ENCODE measurements at places on chromosomes 16 and 17.

- peak; percentile 93 for DNase-seq
Measured at GRCh38 chr16:66007717-66008116, 358.8 kb upstream of the CDH5 start.

DNA sequence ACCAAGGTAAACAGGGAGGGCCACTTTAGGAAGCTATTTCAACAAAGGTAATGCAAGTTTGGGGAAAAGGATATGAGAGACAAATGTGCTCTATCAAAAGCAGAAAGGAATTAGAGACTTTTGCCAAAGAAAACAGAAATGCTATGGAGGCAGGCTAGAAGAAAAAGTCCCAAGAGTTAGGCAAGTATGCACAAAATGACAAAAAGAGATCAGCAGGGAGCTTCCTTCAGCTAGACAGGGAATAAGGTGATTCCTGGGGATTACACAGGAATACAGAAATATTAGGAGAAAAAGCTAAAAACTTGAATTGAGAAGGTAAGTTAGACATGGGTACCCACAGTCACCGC is 2.4 kb downstream of the FXR2 start:
- DNase-seq = no peak

DNA sequence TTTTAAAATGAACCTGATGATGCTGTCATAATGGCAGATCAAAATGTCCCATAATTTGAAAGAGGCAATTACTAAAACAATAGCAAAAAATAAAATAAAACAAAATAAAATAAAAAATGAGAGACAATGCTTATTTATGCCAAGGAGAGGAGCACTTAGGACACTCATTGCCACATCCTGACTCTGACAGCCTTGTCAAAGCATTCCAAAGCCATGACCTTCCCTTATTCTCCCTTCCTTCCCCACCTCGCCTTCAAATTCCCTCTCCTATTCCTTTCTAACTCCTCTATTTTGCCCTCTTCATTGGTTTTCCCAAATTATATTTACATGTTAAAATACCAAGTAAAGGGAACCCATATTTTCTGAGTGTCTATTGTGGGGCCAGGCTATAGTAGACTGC is 220.0 kb downstream of the CDH13 start:
- no peak for DNase-seq

DNA sequence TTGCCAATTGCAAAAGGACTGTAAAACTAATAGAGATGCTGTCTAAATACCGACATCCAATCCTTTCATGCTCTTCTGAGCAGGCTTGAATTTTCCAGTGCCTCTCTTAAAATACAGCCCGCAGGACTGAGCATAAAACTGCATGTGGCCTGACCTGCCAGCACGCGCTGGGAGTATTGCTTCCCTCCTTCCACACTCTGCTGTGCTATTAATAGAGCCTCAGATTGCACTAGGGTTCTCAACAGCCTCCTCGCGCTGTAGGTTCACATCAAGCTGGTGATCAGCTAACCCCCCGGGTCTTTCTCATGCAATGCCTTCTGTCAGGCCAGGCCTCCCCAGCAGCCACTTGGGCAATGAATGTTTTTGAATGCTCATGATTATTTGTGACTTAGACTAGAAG is 14.2 kb upstream of the MSI2 start:
- no peak for DNase-seq

DNA sequence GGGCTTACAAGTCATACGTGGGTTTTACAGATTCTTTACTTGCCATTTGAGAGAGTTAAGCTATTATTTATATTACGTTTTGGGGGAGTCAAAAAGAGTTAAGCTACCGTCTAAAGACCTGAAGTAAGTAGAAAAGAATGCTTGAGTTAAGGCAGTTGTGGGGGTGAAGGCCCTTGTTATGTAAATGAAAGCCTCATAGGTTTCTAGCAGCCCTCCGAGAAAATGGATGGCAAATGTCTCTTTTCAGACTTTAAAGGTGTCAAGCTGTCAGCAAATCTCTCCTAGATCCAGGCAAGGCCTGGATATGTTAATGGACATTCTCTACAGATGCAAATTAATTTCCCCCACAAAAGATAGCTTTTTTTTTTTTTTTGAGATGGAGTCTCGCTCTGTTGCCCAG is 7.2 kb upstream of the EIF4A3 start:
- DNase-seq = no peak

DNA sequence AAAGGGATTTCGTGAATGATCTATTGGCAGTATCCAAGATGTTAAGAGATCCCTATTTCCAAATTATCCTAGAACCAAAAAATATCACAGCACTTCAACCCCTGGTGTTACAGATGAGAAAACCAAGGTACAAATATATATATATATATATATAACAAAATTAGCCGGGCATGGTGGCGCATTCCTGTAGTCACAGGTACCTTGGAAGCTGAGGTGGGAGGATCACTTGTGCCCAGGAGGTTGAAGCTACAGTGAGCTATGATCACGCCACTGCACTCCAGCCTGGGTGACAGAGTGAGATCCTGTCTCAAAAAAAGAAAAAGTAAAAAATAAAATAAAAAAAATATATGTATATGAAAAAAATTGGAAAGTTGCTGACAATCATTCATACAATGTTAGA is 637 bp upstream of the CLN3 start:
- no peak for DNase-seq

DNA sequence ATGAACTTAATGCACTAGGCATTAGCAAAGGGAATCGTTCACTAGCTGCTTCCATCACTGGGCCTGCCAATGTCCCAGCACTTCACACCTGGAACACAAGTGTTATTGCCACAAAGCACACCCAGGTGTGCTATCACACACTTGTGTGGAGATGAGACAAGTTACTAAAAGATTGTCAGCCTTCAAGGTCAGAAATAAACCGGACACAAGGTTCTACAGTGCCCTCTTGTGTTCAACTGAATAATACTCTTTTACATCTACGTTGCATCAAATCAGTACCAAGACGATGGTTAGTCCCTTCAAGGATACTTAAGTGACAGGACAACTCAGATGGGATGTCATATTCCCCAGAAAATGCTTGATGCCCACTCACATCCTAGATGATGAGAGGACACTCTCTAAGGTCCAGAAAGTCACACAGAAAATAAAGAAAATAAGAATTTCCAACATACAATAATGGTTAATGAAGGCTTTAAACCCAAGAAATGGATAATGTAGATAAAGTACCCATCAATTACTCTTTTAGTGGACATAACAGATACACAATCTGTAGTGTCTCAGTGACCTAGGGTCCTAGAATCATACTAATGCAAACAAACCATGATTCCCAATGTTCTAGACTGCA is 16.4 kb upstream of the GLG1 start:
- peak; percentile 68 for DNase-seq

GRCh38 chr17:2929881-2930533 is 133.4 kb downstream of the OR1D5 start:
- peak; percentile 39 for DNase-seq

Measured in IMR-90 (cell line).